Gastrocnemius medialis (tissue), 4 donors: ENCODE measurements at places on chromosomes 2 and 18. TPM values are rescaled to one million over a fixed set of nuclear protein-coding genes. Genes with fewer than 3 reads are reported as not detected.

The ABI2 gene
- 17.0 TPM for total RNA-seq

DNA sequence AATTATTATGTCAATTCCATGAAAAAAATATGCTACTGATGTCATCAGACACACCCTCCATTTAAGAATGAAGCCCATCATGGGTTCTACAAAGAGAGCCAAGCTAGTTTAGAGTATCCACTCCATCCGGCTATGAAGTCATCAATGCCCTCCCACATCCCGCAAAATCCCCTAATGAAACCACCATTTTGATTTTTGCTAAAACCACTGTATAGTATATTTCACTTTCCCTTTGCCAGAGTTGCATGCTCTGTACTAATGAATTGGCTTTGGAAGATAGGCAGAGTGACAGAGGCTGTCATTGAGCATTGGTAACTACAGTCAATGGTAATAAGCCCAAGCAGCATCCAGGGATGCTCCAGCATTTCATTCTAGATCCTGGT is 118.6 kb downstream of the ANKRD44 start:
- DNase-seq, result no peak
- peaks cover 12% of the 10 kb centered on the region for H3K4me1 ChIP-seq
- H3K36me3 ChIP-seq, result no peaks in the 10 kb centered on the region
- no peak overlapping the region for H3K4me3 ChIP-seq
- no peaks in the 10 kb centered on the region for H3K27me3 ChIP-seq
- no peak overlapping the region for H3K27ac ChIP-seq

GRCh38 chr2:213764849-213765248 is 480.6 kb downstream of the SPAG16 start:
- H3K36me3 ChIP-seq, result no peaks in the 10 kb centered on the region
- DNase-seq, result no peak
- H3K27ac ChIP-seq, result no peak overlapping the region
- H3K4me3 ChIP-seq, result no peak overlapping the region
- H3K4me1 ChIP-seq, result no peaks in the 10 kb centered on the region
- H3K27me3 ChIP-seq, result no peaks in the 10 kb centered on the region

DNA sequence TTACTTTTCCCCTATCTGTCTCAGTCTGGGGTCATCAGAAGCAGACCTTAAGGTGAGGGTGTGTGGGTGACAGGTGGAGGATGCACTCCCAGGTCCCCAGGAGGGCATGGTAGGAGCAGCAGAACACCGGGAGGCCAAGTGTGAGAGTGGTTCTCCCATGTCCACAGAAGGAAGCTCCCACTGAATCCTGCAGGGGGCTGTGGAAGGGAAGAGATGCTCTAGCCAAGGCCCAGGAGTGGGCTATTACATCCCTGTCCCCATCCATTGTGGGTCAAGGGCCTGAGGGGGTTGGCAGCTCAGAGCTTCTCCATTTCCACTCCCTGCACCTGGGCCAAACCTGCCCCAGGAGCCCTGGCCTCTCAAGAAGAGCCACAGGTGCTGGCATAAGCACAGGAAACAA is 86.4 kb upstream of the KCNE4 start:
- H3K4me3 ChIP-seq, result no peak overlapping the region
- H3K27me3 ChIP-seq, result no peaks in the 10 kb centered on the region
- no peaks in the 10 kb centered on the region for H3K4me1 ChIP-seq
- H3K27ac ChIP-seq, result no peak overlapping the region
- H3K36me3 ChIP-seq, result no peaks in the 10 kb centered on the region

The VIT gene
- 14.4 TPM for total RNA-seq

- no peak overlapping the region for H3K27ac ChIP-seq
- no peak for DNase-seq
- no peaks in the 10 kb centered on the region for H3K4me1 ChIP-seq
- no peak overlapping the region for H3K4me3 ChIP-seq
- no peaks in the 10 kb centered on the region for H3K27me3 ChIP-seq
These were observed 71.1 kb downstream of the DSC3 start for GRCh38 chr18:30971338-30971956.

GRCh38 chr2:240014327-240014726 is 10.8 kb downstream of the NDUFA10 start:
- H3K27me3 ChIP-seq, result no peaks in the 10 kb centered on the region
- no peak for DNase-seq
- H3K36me3 ChIP-seq, result no peaks in the 10 kb centered on the region
- no peak overlapping the region for H3K27ac ChIP-seq
- H3K4me1 ChIP-seq, result no peaks in the 10 kb centered on the region
- H3K4me3 ChIP-seq, result no peak overlapping the region

The GMCL1 gene
- total RNA-seq, result 3.2 TPM

The CLEC4F gene
- not detected for total RNA-seq

DNA sequence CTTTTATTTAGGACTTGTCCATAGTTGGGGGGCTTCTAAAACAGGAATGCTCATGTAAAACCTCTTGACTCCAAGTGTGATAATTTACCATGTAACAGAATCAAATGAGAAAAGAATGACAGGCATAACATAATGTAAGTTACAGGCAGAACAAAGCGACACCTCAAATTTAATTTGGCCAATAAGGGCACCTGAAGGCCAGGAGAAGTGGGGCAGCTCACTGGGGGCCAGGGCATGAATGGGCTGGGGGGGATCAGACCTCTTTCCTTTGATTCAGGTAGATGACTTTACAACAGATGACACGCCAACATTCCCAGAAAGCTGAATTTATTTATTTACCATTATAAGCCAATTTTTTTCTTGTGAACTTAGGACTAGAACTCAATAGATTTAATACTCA is 14.5 kb downstream of the MOCOS start:
- no peak overlapping the region for H3K27ac ChIP-seq
- no peaks in the 10 kb centered on the region for H3K27me3 ChIP-seq
- H3K36me3 ChIP-seq, result no peaks in the 10 kb centered on the region
- no peaks in the 10 kb centered on the region for H3K4me1 ChIP-seq
- H3K4me3 ChIP-seq, result no peak overlapping the region

DNA sequence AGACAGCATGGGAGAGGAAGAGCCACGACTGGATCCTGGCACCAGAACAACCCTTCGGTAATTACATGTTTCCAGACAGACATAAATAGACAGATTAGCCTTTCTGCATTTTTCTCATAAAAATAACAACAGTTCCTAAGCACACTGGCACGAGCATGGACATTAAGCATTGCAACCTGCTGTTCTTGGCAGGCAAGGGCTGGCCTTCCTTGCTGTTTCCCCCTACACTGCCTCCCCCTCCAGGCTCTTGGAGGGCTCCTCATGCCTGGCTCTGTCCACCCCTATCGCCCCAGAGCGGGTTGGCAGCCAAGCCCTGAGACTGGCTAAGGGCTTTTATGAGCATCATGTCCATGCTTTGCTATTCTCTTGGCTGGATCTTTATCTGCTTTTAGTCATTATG is 89.6 kb downstream of the TTC32 start:
- no peak for DNase-seq
- H3K4me3 ChIP-seq, result no peak overlapping the region
- no peaks in the 10 kb centered on the region for H3K36me3 ChIP-seq
- H3K27ac ChIP-seq, result no peak overlapping the region
- no peaks in the 10 kb centered on the region for H3K27me3 ChIP-seq
- no peaks in the 10 kb centered on the region for H3K4me1 ChIP-seq

- H3K36me3 ChIP-seq, result no peaks in the 10 kb centered on the region
- H3K27me3 ChIP-seq, result no peaks in the 10 kb centered on the region
- H3K27ac ChIP-seq, result no peak overlapping the region
- H3K4me3 ChIP-seq, result no peak overlapping the region
- no peaks in the 10 kb centered on the region for H3K4me1 ChIP-seq
These were observed 45.9 kb upstream of the SIX2 start for GRCh38 chr2:45055162-45055605.

DNA sequence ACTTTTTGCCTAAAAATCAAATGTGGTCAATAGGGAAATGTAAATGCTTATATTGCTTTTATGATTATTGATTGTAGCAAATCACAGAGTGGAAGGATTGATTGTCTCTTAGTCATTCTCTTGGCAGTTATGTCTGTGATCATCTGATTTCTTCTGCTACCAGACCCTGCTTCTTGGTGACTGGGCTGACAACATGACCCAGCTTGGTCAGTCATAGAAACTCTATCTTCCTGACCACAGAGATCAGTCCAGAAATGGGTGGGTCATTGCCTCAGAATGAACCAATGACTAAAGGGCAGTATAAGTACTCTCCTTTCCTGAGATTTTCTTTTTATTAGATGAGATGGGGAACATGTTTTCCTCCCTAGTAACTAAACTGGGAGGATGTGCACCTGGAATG is 87.6 kb downstream of the MAIP1 start:
- H3K4me3 ChIP-seq, result no peak overlapping the region
- no peak for DNase-seq
- H3K36me3 ChIP-seq, result no peaks in the 10 kb centered on the region

The UGT1A7 gene
- not detected for total RNA-seq

GRCh38 chr2:171924170-171924942 is 2.1 kb downstream of the HAT1 start:
- DNase-seq, result no peak
- H3K4me1 ChIP-seq, result peaks cover 24% of the 10 kb centered on the region
- H3K36me3 ChIP-seq, result no peaks in the 10 kb centered on the region
- H3K27me3 ChIP-seq, result no peaks in the 10 kb centered on the region
- H3K4me3 ChIP-seq, result no peak overlapping the region

DNA sequence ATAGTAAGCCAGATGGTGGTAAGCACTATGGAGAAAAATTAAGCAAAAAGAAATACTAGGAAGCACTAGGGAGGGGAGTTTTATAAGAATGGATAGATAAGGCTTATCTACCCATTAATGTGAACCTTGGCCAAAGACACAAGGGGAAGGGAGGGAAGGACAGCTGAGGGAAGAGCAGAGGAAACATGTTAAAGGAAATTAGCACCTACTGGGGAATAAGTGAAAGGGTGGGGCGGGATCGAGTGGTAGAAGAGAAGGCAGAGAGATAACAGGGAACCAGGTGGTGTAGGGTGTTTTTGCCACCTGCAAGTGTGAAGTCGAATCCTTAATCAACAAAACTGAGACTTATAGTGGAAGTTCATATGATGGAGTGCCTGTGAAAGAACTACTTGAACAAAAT is 1.7 kb downstream of the UNC80 start:
- no peak overlapping the region for H3K4me3 ChIP-seq
- no peak overlapping the region for H3K27ac ChIP-seq
- no peak for DNase-seq
- peaks cover 37% of the 10 kb centered on the region for H3K27me3 ChIP-seq
- H3K4me1 ChIP-seq, result no peaks in the 10 kb centered on the region
- H3K36me3 ChIP-seq, result no peaks in the 10 kb centered on the region

DNA sequence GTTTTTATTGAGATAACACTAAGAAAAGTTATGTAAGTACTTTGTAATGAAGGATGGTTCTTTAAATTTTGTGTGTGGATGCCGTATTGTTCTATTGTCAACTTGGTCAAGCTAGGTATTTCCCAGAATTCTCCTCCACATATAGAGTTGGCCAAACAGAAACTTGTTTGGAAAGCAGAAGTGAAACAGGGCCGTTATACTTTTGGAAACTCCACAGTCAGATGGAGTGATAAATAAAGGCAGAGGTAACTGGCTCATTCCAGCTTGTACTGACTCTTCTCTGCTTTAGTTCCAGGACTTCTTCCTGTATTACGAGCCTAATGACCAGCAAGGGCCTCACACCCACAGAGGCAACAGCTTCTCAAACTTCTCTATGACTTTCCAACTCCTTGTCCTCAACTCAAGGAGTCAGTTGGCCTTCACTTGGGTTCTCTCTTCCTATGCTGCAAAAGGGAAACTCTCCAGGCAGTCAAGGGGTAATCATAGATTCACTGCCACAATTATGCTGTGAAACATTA is 16.4 kb upstream of the STARD7 start:
- no peaks in the 10 kb centered on the region for H3K27me3 ChIP-seq
- no peaks in the 10 kb centered on the region for H3K36me3 ChIP-seq
- H3K4me3 ChIP-seq, result no peak overlapping the region
- DNase-seq, result no peak

The TBR1 gene
- total RNA-seq, result not detected

DNA sequence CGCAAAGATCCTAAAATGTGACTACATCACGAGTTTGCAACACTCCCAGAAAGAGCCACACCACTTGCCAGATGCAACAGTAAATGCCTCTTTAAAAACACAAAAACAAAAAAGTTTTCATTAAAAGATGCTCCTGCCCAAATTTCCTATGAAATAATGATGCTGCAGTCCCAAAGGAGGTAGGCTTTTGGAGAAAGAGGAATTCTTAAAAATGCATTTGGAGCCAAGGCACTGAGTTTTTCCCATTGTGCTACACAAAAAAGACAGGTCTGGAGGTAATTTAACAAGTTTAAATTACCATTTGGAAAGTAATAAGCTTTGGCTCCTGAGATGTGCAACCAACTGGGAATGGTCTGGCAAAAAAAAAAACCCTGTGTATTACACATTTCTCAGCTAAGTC is 145.0 kb downstream of the PID1 start:
- H3K27me3 ChIP-seq, result no peaks in the 10 kb centered on the region
- H3K36me3 ChIP-seq, result no peaks in the 10 kb centered on the region
- H3K4me3 ChIP-seq, result no peak overlapping the region
- no peak overlapping the region for H3K27ac ChIP-seq
- H3K4me1 ChIP-seq, result no peaks in the 10 kb centered on the region

- no peak overlapping the region for H3K4me3 ChIP-seq
- H3K36me3 ChIP-seq, result no peaks in the 10 kb centered on the region
- no peak overlapping the region for H3K27ac ChIP-seq
- no peak for DNase-seq
- no peaks in the 10 kb centered on the region for H3K27me3 ChIP-seq
- no peaks in the 10 kb centered on the region for H3K4me1 ChIP-seq
These were observed 188.8 kb downstream of the SETBP1 start for GRCh38 chr18:44869533-44869932.

- H3K4me3 ChIP-seq, result no peak overlapping the region
- no peak for DNase-seq
- H3K27ac ChIP-seq, result no peak overlapping the region
These were observed 117.5 kb downstream of the FAM168B start for GRCh38 chr2:130975729-130976128.

DNA sequence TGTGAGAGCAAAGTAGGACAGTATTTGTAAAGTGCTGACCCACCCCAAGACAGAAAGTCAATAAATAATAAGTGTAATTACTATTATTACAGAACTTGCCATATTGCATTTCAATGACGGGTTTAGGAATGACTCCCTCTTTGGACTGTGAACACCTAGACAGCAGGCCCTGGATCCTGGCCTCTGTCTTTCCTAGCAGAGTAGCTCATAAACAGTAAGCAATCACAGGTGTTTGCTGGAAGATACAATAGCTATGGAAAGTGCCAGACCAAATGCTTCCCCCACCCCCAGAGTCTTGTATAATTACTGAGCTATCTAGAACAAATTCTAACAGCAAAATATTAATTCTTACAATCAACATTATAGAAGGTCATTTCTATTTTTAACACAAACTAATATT is 20.1 kb upstream of the MYO1B start:
- no peak overlapping the region for H3K27ac ChIP-seq
- H3K36me3 ChIP-seq, result no peaks in the 10 kb centered on the region
- DNase-seq, result no peak
- H3K4me1 ChIP-seq, result no peaks in the 10 kb centered on the region
- no peaks in the 10 kb centered on the region for H3K27me3 ChIP-seq

The VSNL1 gene
- total RNA-seq, result not detected

The NXPH2 gene
- not detected for total RNA-seq

GRCh38 chr18:69585696-69586095 is 185.0 kb downstream of the DOK6 start:
- no peaks in the 10 kb centered on the region for H3K4me1 ChIP-seq
- H3K27ac ChIP-seq, result no peak overlapping the region
- DNase-seq, result no peak
- no peak overlapping the region for H3K4me3 ChIP-seq
- H3K36me3 ChIP-seq, result no peaks in the 10 kb centered on the region

- H3K4me1 ChIP-seq, result no peaks in the 10 kb centered on the region
- no peak for DNase-seq
- H3K36me3 ChIP-seq, result no peaks in the 10 kb centered on the region
- H3K4me3 ChIP-seq, result no peak overlapping the region
- H3K27ac ChIP-seq, result no peak overlapping the region
These were observed 71.7 kb upstream of the TPO start for GRCh38 chr2:1341404-1342120.

- no peaks in the 10 kb centered on the region for H3K36me3 ChIP-seq
- H3K27ac ChIP-seq, result no peak overlapping the region
- H3K4me3 ChIP-seq, result no peak overlapping the region
- no peaks in the 10 kb centered on the region for H3K4me1 ChIP-seq
- no peaks in the 10 kb centered on the region for H3K27me3 ChIP-seq
These were observed 241.9 kb downstream of the EIPR1 start for GRCh38 chr2:3135676-3136075.
